ENCODE measurements at places on chromosomes 5 and 9.

DNA sequence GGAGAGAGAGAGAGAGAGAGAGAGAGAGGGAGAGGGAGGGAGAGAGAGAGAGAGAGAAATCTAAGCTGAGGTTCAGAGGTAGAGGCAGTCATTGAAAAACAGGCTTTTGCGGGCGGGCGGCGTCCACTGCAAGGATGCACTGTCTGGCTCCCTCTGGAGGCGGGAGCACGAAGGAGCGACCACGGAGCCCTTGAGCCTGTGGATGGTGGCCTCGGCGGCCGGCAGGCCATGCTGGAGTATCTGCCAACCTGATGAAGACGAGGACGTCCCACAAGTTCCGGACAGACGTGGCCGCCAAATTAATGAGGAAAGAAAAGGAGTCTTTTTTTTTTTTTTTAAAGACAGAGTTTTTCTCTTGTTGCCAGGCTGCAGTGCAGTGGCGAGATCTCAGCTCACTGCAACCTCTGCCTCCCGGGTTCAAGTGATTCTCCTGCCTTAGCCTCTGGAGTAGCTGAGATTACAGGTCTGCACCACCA is 2.2 kb upstream of the CCDC125 start:
- DNase-seq: peak; percentile 57

DNA sequence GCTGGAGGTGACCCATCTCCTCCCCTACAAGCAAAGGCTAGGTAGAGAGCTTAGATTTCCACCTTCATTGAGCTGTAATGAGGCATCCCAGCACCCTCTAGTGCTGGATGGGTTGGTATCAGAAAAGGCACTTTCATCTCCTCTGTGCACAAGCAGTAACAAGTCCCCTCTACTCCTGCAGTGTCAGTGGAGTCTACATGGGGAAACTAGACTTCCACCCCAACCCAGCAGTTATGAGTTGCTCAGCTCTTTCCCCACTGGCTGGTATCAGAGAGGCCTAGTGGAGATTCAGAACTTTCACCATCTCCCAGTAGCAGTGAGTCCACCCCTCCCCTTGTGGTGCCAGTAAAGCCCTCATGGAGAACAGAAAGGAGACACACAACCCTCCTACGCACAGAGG is 17.9 kb downstream of the FCN1 start:
- DNase-seq: no peak

DNA sequence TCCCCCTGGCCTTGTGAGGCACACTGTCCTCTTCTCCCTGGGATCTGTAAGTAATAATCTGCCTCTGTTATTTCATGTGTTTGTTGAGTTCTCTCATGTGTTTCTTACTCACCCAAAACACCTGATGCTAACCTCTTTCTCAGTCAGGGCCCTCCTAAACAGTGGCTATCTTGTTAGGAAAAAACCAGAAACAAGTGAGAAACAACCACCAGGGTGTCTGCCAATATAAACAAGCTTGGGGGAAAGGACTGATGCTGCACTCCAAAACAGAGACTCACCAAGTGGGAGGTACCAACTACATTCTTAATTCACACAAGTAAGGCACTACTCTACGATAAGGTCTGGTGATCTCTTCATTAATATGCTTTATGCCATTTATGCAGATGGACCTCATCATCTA is 564.4 kb downstream of the SEMA5A start:
- DNase-seq: no peak

GRCh38 chr9:87063246-87063645 is 115.9 kb upstream of the GAS1 start:
- DNase-seq: no peak

DNA sequence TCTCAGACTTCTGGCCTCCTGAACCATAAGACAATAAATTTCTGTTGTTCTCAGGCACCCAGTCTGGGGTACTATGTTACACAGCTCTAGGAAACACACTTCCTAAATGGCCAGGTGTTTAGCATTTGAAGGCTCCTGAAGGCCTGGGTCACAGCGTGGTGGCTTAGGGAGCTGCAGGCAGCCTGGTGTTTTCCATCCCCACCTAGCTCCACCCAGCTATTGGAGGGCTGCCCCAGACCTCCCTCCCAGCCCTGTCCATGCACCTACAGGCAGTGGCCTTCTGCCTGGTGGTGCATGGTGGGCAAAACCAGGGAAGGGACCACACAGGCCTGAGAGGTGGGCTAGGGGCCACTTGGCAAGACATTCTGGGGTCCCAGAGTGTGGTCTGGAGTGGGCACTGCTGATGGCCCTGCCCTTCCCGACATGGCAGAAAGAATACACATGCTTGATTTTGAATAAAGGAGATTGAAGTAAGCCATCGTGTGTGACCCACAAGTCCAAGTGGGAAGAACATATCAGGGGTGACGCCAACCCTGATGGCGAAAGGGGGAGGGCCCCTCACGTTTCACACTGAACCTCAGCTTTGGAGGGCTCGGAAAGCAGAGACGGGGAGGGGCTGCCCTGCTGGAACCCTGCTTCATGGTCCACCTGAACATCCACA is 1.3 kb upstream of the SUSD3 start:
- DNase-seq: no peak

- DNase-seq: no peak
These were observed 63.5 kb downstream of the ENC1 start for GRCh38 chr5:74576941-74577456.

DNA sequence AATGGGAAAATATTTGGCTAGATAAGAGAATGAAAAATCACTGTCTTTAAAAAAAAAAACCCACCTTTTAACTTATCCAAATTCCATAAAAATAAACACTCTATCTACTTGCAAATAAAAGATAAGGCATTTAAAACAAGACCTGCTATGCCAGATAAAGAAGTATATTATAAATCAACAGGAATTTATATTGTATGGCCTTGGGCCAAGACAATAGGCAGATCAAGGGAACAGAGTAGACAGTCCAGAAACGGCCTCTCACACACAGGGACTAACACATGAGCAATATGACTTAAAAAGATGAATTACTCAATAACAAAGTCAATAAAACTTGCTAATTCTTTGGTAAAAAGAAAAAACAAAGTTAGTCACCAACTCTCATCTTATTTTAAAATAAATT is 34.7 kb upstream of the ICE1 start:
- DNase-seq: no peak

DNA sequence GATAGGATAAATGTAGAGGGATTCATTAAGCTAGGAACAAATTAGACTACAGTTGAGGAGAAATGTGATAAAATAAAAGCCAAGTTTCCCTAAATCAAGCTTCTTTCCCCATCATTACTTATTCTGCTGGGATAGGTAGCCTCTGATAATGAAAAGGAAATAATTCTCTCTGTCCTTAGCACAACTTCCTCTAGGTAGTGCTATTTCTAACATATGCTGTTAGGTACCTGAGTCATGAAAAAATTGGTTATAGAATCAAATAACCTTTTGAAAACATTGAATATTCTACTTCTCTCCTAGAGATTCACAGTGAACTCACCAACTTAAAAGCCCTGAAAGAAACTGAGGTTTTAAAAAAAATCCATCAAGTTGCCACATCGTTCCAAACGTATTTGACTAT is 1793.1 kb downstream of the EFNA5 start:
- DNase-seq: no peak

- no peak for DNase-seq
These were observed 17.0 kb downstream of the ZBTB34 start for GRCh38 chr9:126877418-126877817.

- DNase-seq: no peak
These were observed 10.2 kb downstream of the SQSTM1 start for GRCh38 chr5:179830818-179831468.

DNA sequence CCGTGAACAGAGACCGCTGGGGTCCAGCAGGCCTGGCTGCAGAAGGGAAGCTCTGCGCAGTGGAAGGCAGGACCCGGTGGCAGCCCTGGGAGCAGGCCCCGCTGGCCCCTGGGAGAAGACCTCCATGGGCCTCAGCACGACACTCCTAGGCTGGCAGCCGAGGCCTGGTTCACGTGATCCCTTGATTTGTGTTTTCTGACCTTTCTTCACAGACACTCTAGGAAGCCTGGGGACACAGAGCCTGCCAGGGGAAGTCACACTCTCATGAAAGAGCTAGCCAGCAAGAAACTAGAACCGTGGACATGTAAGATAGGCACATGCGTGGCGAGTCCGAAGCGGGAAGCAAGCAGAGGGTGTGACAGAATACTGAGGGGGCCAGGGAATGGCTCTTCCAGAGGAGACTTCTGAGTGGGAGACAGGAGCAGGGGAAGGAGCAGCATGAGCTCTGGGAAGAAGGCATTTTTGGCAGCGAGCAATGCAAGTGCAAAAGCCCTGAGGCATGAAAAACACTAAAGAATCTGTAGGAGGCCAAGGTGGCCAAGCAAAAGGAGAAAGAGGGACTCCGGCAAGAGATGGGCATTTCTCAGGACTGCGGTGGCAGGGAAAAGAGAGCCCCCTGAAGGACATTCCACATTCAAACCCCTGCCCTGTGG is 26.6 kb upstream of the IL17B start:
- DNase-seq: no peak

DNA sequence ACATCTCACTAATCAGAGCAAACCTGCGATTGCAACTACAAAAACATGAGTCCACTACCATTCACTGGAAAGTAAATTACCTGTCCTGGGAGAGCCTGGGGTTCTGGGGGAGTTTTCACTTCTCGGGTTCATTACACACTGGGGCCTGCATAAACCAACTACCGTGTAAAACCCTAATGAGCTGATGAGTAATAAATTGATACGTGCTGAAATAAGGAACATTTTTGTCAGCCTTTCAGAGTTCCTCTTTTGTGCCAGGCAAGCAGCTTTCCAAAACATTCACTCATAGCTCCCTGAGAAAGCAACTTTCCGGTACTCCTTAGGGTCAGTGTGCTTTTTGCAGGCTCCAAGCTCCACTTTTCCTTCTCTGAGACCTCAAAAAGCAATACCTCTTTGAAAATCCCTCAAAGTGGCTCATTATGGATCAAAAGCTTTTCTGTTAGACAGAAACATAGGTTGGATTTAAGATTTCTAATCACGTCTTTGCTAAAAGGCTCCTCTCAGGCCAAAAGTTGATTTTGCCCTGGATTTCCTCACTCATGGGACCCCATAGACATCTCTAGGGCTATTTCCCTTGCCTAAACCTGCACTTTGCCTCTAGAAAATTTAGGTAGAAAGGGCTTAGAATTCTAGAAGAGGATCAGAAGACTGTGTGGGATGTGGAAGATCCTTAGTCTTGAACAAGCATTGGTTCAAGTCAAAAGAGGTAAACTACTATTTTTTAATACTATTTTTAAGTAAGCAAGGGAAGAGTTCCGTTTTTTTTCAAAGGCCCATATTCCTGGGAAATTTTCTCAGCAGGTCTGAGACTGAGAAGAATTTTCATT is 74.8 kb downstream of the ST8SIA4 start:
- DNase-seq: no peak

DNA sequence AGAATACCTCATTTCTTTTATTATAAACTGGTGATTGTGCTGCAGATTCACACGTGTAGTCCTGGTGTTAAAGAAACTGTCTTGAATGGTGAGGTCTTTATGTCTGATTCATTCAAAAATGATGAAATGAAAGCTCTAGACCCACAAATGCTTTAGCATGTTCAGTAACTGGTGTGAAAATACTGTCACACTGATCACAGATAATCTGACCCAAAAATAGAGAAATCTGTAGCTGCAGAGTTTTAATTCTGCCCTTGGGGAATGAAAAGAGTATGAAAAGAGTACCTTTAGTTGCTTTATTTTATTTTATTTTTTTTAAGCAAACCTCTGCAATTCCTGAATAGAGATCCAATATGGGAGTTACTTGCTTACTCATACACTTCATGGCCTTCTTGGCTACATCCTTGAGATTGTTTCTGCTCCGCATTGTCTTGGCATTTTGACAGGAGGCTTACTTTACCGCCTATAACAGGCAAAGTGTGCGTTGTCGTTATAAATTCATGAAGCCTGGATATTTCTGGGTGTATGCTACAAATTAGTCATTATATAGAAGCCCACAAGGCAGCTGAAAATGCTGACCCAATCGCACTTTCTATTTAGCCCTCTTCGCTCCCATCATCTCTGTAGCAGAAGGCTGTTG is 2.7 kb downstream of the RGMB start:
- no peak for DNase-seq

All from effector CD4-positive, alpha-beta T cell (primary cell).